ENCODE measurements at places on chromosomes 3 and 15.

- DNase-seq, result no peak
Observed at GRCh38 chr3:120432150-120432860, 18.5 kb downstream of the FSTL1 start.

GRCh38 chr3:55194376-55194775 lies 266.5 kb upstream of the LRTM1 start:
- DNase-seq, result no peak

- no peak for DNase-seq
Observed at GRCh38 chr3:187208159-187208558, 10.9 kb downstream of the RTP1 start.

- DNase-seq, result no peak
Observed at GRCh38 chr3:188067932-188068331, 86.0 kb upstream of the LPP start.

DNA sequence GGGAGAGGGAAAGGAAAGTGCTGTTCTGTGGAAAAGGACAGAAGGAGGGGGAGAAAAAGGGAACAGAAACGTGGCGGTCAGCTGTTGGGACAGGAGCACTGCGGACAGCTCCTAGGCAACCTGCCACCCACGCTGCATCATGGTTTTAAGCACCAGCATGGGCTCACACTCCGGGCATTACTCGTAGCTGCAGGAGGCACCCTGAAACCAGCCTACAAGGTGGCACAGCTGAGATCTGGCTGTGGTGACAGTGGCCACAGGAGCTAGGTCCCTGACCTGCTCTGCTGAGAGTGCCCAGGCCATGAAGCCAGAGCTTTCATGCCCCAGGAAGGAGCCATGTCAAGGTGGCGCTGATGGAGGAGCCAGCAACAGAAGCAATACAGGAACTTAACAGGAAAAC lies 161.4 kb upstream of the ST8SIA2 start:
- DNase-seq, result no peak

DNA sequence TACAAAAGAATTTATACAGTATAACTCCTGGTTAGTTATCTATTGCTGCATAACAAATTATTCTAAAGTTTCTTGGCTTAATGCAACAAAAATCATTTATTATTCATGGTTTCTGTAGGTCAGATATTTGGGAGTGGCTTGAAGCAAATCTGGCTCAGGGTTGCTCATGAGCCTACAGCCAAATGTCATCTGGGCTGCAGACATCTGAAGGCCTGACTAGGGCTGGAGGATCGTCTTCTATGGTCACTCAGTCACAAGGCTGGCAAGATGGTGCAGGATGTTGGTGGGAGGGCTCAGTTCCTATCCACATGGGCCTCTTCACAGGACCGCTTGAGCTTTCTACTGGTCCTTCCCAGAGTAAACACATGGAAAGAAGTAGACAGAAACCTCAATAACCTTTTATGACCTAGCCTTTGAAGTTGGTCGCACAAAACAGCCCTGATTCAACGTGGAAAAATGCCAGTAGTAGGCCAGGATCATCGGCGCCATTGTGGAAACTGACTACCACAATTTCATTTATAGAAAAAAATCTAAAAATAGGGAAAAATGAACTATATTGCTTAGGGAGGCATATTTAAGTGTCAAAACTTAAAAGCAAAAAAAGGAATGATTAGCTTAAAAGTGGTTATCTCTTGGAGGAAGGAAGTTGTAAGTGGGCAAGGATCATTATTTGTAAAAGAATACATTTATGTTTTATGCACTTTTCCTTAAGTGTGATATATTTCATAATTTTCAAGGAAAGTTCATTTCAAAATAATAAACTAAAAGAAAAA lies 9.9 kb upstream of the MITF start:
- DNase-seq, result no peak

- DNase-seq, result no peak
Observed at GRCh38 chr15:33453761-33454160, 143.0 kb downstream of the RYR3 start.

- no peak for DNase-seq
Observed at GRCh38 chr3:123289391-123290106, 87.8 kb downstream of the SEC22A start.

GRCh38 chr3:106482451-106482850 lies 613.6 kb upstream of the CBLB start:
- DNase-seq, result no peak

- DNase-seq, result no peak
Observed at GRCh38 chr3:50256978-50257890, 11.7 kb upstream of the SEMA3B start.

DNA sequence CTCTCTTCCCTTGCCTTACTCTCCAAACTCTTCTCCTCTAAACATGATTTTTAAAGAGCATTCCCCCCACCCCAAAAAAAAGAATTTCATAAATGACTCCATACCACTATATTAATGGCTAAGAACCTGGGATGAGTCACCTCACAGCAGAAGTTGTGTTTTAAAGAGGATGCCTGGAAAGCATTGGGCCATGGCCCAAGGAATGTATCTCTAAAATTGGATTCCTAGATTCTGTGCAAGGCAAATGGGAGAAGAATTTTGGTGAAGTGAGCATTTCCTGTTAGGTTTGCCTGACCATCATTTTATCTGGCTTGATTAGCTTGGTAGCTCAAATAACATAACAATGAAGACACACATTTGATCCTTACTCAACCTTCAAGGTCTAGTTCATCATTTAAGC lies 251.4 kb downstream of the NR1D2 start:
- no peak for DNase-seq

- no peak for DNase-seq
Observed at GRCh38 chr3:10806006-10806405, 10.0 kb upstream of the SLC6A11 start.

GRCh38 chr3:62325896-62326295 lies 47.5 kb downstream of the FEZF2 start:
- no peak for DNase-seq

GRCh38 chr3:71372911-71373637 lies 210.5 kb downstream of the FOXP1 start:
- no peak for DNase-seq

DNA sequence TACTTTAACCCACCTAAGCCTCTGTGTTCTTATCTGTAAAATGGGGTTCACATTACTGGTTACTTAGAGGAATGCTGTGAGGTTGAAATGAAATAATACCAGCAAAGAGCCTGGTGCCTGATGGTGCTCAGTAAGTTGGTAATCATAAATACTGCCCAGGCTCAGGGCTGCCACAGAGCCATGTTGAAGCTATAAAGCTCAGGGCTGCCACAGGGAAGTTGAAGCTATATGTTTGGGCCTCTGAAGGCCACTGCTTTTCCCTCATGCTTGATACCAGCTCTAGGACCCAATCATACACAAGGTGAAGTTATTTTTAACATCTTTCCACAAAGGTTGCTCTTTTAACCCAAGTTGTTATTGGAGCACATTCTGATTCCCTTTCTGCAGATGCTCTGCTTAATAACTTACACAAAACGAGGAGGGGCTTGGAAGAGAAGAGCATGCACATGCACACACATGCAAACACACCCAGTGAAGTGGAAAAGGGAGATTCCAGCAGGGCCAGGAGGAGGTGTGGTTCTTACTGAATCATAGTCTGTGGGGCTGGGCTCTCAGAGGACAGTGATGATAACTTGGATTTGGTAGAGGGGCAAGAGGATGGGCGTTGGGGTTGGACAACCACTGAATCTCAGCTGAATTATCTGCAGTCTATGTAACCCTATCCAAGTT lies 17.4 kb downstream of the PARP14 start:
- DNase-seq, result no peak

DNA sequence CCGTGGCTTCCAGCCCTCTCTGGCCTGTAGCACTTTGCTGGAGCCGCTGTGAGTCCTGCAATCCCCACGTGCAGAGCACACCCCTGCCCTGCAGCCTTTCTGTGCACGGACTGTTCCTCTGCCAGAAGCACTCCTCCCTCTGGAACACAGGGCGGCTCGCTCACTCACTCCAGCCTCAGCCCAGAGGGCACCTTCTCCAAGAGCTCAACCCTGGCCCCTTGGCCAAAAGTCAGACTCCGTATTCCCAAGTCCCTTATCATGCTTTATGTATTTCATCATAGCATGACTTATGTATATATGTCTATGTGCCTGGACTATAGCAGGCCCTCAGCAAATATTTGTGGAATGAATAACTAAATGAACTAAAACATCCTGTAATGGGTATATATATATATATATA lies 63.2 kb downstream of the ASB7 start:
- DNase-seq, result no peak

- no peak for DNase-seq
Observed at GRCh38 chr15:57861815-57862586, 155.5 kb downstream of the POLR2M start.

- DNase-seq, result no peak
Observed at GRCh38 chr15:92808598-92809063, 91.5 kb upstream of the CHD2 start.

GRCh38 chr3:187369089-187369447 lies 883 bp downstream of the RTP4 start:
- no peak for DNase-seq

- no peak for DNase-seq
Observed at GRCh38 chr3:177150218-177150916, 46.9 kb downstream of the TBL1XR1 start.

DNA sequence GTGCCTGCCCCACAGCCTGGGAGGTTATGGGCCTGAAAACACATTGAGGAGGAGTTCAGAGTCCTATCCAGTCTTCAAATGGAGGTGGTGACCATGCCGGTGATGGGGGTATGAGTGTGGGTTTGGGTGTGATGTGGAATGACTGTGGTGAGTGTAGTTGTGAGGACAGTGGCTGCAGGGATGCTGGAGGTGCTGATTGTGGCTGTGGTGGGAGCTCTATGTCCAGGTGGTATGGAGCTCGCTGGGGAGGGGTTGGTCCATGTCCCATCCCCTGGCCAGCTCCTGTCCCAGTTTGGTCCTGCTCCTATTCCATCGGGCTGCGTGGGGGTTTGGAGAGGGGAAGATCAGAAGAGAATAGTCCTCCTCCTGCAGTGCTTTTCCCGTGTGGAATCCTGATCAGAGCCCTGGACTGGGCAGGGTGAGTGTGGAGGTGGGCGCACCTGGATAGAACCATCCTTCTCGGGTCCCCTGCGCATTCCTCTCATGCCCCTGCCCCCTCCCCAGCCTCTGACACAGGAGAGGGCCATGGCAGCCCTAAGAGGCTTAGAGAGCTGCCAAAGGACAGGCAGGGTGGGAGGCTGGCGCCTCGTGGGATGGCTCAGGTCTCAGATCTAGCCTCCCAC lies 23.0 kb upstream of the GOLGA6C start:
- no peak for DNase-seq

DNA sequence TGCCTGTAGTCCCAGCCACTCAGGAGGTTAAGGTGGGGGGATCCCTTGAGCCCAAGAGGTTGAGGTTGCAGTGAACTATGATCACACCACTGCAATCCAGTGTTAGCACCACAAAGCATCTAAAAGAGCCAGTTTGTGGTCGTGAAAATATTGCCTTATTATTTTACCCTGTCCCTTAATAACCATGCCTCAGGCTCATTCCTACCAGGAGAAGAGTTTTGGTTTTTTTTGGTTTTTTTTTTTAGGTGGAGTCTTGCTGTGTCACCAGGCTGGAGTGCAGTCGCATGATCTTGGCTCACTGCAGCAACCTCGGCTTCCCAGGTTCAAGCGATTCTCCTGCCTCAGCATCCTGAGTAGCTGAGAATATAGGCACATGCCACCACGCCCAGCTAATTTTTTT lies 17.9 kb upstream of the AVEN start:
- no peak for DNase-seq

GRCh38 chr3:25428789-25429335 lies 799 bp downstream of the RARB start:
- DNase-seq, result no peak

DNA sequence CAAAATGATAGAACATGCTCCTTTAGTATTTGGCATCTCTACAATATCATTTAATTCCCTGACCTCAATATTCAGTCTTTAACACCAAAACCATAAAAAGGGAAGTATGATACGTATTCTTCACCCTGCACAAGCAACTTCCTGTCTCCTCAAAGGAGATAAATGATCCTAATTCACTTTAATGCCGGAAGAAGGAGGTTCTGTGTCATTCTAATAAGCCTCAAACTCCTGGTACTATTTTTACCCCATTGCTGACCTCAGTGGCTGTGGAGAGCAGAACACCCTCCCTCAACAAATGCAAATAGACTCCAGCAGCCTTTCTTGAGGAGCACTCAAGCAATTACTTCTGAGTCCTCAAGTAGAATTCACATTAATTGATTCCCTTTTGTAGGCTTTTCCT lies 173.3 kb downstream of the TMEM108 start:
- DNase-seq, result no peak

DNA sequence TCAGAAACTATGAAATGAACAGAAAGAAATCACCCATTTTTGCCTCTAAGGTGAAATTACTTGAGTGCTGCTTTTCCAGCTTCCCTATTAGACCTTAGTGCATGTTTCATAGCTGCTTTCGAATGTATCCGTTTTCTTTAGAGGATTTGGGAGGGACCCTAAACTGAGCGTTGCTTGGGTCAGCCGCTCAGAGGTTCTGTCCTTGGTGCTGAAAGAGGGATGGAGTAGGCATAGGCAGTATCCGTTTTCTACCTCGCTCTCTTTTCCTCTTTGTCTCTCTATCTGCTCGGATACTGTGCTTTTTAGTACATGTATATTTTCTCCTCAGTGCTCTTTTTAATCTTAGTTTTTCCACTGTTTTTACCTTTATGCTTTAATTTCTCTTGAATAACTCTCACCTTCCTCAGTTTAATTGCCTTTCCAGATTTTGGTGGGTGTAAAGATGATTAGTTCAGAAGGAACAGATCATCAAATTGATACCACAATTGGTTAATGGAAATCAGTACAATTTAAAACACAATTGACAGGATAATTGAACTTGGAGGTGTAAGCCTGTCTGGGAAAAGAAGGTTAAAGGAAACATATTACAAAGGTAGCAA lies at the start of gene DRD3:
TSS of gene DRD3 (minus strand) at position 283 of the 599 bp plus-strand sequence. CDS start 7,060 bp downstream, outside the sequence.
- no peak for DNase-seq

GRCh38 chr3:98561727-98562521 lies 30.1 kb downstream of the GPR15 start:
- DNase-seq, result peak; percentile 24

DNA sequence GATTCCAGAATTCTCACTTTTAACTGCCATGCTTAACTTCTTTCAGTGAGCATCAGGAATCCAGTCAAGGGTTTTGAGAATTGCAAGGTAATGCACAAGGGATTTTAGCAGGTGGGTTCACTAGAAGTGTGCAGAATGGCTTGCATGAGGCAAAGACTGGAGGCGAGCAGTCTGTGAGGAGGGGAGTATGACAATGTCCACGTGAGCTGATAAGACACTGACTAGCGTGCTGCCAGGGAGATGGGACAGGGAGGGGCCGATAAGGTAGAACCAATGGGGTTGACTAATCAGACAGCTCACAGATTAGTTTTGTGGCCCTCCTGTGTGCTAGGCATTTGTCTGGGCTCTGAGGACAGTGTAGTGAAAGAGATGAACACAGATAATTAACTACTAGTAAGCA lies 102.0 kb upstream of the DAZL start:
- DNase-seq, result no peak
